ENCODE measurements at places on chromosomes 11 and 22. TPM values are rescaled to one million over a fixed set of nuclear protein-coding genes. Genes with fewer than 3 reads are reported as not detected.
A peak's percentile ranks its signal among the peaks of the same experiment; 100 is the strongest.

DNA sequence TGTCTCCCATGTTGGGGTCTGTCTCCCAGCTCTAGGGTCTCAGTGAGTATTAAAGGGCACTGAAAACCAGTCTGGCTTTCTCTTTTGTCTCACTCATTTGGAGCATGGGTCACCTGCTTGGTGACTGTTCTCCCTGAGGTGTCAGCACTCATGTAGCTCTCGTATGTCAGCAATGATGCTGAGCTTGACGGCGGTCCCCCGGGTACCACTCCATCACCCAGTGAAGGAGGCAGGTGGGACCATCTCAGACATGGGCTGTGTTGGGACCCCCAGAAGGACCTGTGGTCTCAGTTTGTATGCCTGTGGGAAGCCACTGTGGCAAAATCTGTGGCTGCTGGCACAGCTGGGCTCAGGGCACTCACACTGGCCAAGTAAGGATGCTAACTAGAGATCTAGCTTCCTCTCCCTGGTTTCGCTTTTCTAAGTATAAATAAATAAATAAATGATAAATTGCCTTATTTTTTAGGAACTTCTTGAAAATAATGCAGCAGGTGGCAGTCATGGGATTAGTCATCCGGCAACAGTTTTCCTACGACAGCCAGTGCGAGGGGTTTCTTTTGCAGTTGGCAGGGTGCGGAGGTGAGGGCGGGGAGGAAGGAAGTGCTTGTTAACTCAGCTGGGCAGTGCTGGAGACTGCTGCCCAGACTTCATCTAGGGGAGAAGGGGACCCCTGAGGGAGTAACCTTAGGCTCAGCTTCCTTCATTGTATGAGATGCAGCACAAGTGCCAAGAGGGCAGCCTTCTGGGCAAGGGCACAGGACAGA lies 48.8 kb downstream of the OSBP2 start:
- H3K27ac ChIP-seq: no peak overlapping the region
- no peak overlapping the region for H3K4me3 ChIP-seq
- H3K4me1 ChIP-seq: no peaks in the 10 kb centered on the region
- H3K36me3 ChIP-seq: no peaks in the 10 kb centered on the region
- no peak for DNase-seq
- H3K27me3 ChIP-seq: no peaks in the 10 kb centered on the region

DNA sequence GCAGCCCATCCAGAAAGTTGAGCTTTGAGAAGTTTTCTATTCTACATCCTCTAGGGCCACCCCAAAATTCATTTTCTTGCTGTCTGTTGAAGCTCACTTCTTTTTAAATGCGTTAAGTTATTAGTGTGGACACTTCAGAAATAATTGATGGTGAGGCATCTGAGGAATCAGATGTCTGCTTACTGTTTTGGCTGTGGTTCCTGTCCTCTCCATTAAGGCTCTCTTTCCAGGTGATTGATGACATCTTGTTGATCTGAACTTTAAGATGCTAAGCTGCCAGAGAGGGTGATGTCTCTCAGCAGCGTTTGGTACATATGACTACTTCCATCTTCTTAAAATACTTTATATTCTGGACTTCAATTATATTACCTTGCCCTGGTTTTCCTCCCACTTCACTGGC lies 45.2 kb downstream of the FAT3 start:
- DNase-seq: no peak
- H3K36me3 ChIP-seq: no peaks in the 10 kb centered on the region
- peak overlapping the region; percentile 51 for H3K27ac ChIP-seq

DNA sequence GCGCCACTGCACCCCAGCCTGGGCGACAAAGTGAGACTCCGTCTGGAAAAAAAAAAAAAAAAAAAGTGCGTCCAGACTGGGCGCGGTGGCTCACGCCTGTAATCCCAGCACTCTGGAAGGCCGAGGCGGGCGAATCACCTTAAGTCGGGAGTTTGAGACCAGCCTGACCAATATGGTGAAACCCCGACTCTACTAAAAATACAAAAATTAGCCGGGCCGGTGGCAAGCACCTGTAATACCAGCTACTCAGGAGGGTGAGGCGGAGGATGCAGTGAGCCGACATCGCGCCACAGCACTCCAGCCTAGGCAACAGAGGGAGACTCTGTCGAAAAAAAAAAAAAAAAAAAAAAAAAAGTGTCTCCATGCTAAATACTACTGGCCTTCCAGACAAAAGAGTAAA lies 1.3 kb downstream of the USP28 start:
- peaks cover 20% of the 10 kb centered on the region for H3K36me3 ChIP-seq
- peak overlapping the region; percentile 73 for H3K4me3 ChIP-seq
- no peak overlapping the region for H3K27ac ChIP-seq
- no peaks in the 10 kb centered on the region for H3K4me1 ChIP-seq
- no peak for DNase-seq

Gene SHANK2
- 109 TPM for total RNA-seq

Gene BLID
- total RNA-seq: not detected

Gene MMP13
- total RNA-seq: not detected

Gene DTX4
- 56.7 TPM for total RNA-seq

Gene SIDT2
- 15.4 TPM for total RNA-seq

Measured in Calu3 (cell line).